ENCODE measurements at places on chromosomes 12 and 14.

DNA sequence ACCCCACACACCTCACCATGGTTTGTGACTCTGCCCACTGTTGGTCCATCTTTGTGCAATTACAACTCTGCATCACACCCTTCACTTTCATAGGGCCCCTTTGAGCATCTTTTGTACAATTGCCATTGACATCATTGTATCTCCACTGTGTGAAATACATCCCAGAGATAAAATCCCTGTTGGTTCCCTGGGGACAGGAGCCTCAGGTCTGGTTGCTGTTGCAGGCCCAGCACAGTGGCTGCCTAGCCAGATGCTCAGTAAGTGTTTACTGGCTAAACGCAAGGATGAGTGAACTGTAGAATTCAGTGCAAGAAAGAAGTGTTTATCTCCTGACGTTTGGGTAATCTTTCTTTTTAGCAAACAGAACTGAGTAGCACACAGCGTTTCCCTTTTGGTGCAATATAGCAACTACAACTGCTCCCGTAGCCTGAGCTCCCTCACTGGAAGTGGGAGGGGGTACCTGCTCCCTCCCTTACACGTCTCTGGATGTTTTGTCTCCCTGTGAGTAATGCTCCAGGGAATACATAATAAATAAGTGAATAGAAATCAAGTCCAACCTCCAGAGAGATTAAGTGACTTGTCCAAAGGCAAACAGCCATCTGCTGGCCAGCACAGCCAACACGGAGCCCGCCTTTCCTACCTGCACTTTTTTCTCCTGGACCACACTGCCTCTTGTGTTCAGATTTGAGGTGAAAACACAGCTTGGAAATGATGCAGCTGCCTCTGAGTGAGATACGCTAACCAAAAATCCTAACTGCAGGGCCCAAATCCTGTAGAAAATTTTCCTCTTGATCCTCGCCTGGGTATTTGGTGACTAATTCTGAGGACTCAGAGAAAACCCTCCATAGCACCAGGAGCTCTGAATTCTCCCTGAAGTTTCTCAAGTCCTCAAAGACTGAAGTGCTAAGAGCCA lies 27.4 kb downstream of the GALNT16 start:
- no peak for DNase-seq

DNA sequence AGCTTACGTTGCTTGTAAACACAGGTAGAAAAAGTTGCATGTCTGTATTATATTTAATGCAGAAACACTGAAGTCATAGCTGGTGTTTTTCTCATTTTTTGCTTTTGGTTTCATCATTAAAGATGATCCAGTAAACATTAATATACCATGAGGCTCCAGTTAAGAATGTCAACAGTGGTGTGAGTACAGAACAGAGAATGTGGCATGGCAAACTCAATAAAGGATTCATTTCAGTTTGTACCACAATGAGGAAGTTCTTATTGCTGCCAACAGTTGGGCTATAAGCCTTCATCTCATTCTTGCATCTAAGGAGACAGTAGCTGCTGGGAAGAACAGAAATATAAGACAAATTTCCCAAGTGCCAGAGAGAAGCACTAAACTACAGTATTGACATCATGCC lies 72.1 kb upstream of the ST8SIA1 start:
- DNase-seq = no peak

DNA sequence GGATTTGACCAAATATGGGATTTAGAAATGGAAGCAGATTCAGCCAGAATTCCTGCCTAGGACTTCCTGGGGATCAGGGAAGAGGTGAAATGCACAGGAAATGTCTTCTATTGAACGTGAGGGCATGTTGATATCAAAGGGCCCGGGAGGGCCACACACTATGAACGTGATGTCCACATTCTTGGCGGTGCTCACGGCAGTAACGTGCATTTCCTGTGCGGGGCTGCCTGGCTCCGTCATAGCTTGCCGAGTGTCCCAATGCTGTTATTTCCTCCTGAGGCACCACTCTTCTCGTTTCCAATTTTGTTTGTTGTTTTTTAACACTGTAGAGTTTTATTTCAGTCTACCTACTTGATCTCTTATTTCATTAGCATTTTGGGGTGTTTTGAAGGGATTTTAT lies 67.3 kb downstream of the ZNF664 start:
- DNase-seq = no peak

- no peak for DNase-seq
Observed at GRCh38 chr12:32118806-32119205, 12.2 kb downstream of the BICD1 start.

- DNase-seq = no peak
Observed at GRCh38 chr12:22206111-22206728, 128.3 kb downstream of the ST8SIA1 start.

GRCh38 chr12:109737126-109737525 lies 23.5 kb downstream of the FAM222A start:
- DNase-seq = no peak

- DNase-seq = no peak
Observed at GRCh38 chr12:27107986-27108385, 25.6 kb upstream of the C12orf71 start.

- no peak for DNase-seq
Observed at GRCh38 chr14:98154254-98154653, 1117.7 kb downstream of the BCL11B start.

DNA sequence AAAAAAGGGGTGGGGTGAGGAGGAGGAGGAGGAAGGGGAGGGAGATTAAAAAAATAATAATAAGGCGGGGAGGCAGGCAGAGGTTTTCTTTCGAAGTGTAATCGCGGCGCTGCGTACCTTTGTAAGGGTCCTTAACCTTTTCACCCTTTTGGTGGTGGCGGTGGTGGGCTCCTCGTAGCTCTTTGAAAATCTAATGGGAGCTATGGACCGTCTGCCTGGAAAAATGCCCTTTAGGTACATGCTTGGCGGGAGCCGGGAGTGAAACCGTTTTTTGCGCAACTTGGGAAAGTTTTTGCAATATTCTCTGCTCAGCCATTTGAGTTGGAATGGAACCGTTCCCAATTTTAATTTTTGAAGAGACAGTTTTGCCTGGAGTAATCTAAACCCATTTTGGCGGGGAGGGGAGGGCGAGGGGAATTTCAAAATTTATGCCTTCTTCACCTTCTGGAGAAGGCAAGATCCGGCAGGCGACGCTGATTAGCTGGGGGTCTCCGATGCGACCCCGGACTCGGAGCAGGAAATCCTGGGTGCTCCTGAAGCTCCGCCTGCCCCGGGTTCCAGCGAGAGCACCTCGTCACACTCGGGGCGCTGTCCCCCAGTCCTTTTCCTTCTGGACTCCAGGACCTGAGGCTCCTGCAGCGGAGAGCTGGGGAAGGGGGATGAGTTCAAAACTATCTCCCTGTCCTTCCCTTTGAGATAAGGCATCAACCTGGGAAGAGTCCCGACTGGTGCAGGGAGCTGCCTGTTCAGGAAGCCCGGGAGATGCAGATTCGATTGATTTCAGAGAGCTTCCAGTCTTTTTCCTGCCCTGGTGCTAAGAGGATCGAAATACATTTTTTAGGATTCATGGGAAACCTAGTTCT lies 74.6 kb upstream of the TBX5 start:
- no peak for DNase-seq

DNA sequence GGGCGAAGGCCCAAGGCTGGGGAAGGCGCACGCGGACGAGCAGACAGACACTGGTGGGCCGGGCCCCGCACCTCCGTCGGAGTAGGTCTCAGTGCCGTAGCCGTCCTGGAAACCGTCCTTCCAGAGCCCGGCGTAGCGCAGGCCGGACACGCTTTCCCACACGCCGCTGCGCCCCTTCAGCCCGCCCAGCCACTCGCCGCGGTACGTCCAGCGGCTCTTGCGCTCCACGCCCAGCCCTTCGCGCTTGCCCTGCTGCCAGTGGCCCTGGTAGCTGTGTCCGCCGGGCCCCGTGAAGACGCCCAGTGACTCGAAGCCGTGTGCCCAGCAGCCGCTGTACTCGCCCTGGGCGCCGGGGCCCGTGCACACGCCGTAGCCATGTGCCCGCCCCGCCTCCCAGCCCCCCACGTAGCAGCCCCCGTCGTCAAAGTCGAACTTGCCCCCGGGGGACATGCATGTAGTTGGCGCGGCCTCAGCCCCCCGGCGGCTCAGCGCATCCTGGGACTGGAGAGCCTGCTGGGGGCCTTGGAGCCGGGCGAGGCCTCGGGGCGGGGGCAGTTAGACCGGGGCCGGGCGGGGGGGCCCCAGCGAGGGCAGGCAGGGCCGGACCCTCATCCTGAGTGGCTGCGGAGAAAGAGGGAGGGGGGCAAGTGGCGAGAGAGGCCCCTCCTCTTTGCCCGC lies 1.4 kb downstream of the JPH4 start:
- DNase-seq = no peak

DNA sequence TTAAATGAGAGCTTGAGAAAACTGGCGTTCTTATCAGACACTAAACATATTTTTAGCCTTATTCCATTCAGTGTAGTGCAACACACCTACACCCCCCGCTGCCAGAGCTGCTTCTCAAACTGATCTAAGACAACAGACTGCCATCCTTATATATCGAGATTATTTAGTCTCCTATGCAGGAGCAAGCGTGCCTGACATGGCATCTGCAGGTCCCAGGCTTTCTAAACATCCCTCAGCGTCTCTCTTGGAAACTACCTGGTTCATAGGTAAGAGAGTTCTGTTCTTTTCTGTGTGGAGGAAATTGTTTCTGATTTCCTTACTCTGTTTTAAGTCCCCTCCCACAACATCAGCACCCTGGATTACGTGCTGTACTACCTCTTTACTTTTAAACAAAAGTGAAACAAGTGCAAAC lies 117.1 kb upstream of the PTPRB start:
- DNase-seq = no peak

DNA sequence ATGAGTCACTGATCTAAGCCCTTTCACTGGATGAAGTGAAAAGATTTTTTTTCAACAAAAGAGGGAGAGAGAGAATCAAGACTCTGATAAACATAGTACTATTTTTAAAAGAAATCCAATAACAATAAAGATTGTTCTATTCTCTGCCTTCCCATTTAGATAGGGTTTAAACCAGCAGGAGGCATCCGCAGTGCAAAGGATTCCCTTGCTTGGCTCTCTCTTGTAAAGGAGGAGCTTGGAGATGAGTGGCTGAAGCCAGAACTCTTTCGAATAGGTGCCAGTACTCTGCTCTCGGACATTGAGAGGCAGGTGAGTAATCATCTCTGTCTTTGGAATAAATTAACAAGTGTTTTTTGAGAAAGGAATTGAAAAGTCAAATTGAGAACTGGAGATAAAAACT lies 124.9 kb downstream of the DERA start:
- no peak for DNase-seq

GRCh38 chr14:96718407-96718806 lies 78.8 kb upstream of the VRK1 start:
- DNase-seq = no peak

DNA sequence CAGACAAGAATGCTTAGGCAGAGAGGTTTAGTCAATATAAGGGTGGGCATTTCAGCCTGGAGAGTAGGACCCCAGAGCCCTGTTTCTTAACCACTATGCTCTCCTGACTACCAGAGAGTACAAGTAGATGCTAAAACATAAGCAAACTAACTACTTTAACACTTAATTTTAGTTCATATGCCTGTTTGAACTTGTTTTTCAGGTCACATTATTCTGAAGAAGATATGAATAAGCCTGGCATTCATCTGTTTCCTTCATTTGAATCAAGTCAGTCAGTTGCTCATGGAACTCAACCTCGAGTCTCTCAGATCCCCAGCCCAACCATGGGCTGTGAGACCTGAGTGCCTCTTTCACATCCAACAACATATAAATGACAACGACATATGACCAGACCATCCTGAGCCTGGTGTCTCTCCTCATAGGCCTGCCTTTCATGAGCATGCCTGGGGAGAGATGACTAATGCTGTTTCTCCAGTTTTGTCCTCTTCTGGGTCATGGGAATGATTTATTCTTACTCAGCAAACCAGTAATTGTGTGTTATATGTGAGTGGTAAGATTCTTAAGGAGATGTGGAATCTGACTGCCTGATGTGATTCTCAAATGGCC lies 251.1 kb upstream of the BTG1 start:
- no peak for DNase-seq

GRCh38 chr14:23804817-23805216 lies 148.8 kb upstream of the DHRS4 start:
- DNase-seq = no peak

- no peak for DNase-seq
Observed at GRCh38 chr12:124764451-124764850, 99.2 kb downstream of the SCARB1 start.

DNA sequence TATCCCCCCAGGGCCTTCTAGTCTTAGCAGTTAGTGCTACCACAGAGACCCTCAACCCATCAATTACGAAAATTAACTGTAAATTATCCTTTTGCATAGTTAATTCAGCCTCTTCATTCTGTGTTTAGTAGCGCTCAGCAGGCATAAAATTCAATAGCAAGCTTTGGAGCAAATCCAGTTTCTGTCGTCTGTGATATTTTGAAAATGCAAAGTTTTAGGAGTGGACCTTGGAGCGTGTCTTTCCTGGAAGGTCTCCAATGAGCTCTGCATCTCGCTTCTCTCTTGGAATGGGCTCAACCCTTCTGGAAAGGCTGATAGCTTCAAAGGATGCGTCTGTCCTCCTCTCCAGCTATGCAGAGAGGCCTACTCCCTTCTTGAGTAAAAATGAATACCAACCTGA lies 222.9 kb downstream of the SLC15A4 start:
- DNase-seq = no peak

- DNase-seq = no peak
Observed at GRCh38 chr14:30610787-30611343, 11.3 kb upstream of the SCFD1 start.

GRCh38 chr14:38404100-38404541 lies 148.2 kb upstream of the CLEC14A start:
- no peak for DNase-seq

- DNase-seq = no peak
Observed at GRCh38 chr12:67645601-67646000, 2.9 kb upstream of the DYRK2 start.

- DNase-seq = no peak
Observed at GRCh38 chr12:31605531-31605930, 14.6 kb upstream of the DENND5B start.

- DNase-seq = no peak
Observed at GRCh38 chr14:95272057-95272456, 47.7 kb downstream of the CLMN start.

- DNase-seq = no peak
Observed at GRCh38 chr12:88998421-88998820, 353.9 kb downstream of the DUSP6 start.

GRCh38 chr14:93965287-93965821 lies 11.0 kb downstream of the ASB2 start:
- DNase-seq = no peak

DNA sequence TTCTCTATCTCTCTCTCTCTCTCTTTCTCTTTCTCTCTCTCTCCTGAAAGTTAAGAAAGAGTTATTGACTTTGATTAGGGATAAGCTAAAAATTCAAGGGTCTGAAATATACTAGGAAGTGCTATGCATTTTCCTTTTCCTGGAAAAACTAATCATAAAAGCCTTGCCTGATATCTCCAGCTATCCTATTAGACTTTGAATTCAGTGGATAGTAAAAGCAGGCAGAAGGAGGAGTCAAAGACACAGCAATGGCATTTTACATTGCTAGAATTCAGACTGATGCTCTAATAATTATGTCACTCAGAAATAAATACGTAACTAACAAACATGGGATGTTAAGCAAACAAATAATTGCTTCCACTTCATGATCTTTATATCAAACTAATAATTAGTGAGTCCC lies 272.0 kb downstream of the SSPN start:
- DNase-seq = no peak

- DNase-seq = no peak
Observed at GRCh38 chr14:103158688-103159087, 35.4 kb downstream of the TNFAIP2 start.
